ENCODE measurements at places on chromosomes 16 and 17.

GRCh38 chr16:48450367-48450766, 65.2 kb upstream of the SIAH1 start:
- no peak for DNase-seq

DNA sequence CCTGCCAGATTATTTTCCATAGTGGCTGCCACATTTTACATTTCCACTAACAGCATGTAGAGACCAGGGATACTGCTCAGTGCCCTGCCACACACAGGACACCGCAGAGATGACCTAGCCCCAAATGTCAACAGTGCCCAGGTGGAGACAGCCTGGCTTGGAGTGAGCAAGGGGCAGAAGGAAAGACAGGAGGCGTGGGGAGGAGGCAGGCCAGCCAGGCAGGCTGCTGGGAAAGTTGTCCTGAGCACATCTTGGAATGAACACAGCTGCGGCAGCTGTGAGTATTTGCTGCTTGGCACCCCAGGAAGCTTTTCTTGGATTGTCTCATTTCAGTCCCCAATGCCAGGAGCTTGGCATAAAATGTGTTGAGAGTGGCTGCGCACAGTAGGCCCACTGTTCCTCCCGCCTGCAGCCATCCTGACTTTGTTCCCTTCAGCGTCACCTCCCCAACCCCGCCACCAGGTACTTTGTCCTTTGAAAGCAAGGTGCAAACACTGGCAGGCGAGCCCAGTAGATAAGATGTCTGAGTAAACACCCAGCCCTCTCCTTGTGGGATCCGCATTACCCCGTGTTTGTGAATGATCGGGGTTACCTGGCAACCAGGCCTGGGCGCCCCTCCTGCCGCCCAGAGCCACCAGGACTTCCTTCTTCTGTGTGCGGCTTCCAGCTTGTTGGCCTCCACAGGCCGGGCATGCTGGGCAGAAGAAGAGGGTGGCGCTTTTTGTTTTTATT, 114.0 kb downstream of the CMIP start:
- no peak for DNase-seq

DNA sequence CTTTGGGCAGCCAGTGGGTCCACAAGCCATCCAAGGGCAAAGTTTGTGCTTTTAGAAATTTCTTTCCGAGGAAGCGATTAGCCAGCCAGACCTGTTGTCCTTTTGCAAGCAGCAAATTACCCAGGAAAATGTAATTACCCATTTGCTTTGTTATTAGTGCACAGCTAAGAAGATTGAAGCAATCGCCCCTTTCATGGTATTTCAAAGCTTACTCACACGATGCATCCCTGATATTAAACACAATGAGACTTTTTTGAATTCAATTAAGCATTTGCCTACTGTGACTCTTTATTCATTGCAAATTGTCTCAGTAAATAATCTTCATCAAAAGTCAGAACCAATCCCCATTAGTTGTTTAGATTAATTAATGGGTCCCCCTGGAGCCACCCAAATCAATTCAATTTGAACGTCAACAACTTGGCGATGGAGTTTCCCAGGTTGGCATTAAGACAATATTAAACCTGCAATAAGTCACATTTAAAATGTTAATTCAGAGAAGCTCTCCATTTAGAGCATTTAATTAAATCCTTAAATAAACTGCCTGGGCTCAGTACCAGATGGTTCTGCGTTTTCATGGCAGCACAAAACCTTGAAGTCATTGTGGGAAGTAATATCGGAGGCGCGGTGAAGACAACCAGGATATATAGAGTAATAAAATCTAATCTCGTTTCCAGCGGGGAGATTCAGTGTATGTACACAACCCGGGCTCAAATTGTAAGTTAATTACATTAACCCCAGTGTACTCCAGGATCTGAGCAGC, 366.2 kb upstream of the TNRC6C start:
- DNase-seq, result no peak

- DNase-seq, result no peak
These were observed 256.3 kb upstream of the SDK2 start for GRCh38 chr17:73900516-73900915.

GRCh38 chr16:78817200-78817739, 717.8 kb downstream of the WWOX start:
- no peak for DNase-seq

- DNase-seq, result peak; percentile 50
These were observed 29.2 kb upstream of the FASN start for GRCh38 chr17:82127315-82127595.

Data from CD4-positive, alpha-beta T cell treated with Interleukin-17A for 4 hours (primary cell).